ENCODE measurements at places on chromosomes 4 and X.

GRCh38 chrX:57227691-57228090 is 58.8 kb upstream of the FAAH2 start:
- no peak for DNase-seq

GRCh38 chr4:7632971-7633370 is 198.2 kb upstream of the PSAPL1 start:
- no peak for DNase-seq

GRCh38 chrX:867966-868647 is 237.5 kb downstream of the SHOX start:
- DNase-seq = no peak

GRCh38 chr4:19999276-19999675 is 252.4 kb upstream of the SLIT2 start:
- no peak for DNase-seq

GRCh38 chr4:105399532-105400161 is 74.2 kb downstream of the PPA2 start:
- DNase-seq = no peak

GRCh38 chr4:7828793-7829301 is 110.8 kb downstream of the AFAP1 start:
- no peak for DNase-seq

DNA sequence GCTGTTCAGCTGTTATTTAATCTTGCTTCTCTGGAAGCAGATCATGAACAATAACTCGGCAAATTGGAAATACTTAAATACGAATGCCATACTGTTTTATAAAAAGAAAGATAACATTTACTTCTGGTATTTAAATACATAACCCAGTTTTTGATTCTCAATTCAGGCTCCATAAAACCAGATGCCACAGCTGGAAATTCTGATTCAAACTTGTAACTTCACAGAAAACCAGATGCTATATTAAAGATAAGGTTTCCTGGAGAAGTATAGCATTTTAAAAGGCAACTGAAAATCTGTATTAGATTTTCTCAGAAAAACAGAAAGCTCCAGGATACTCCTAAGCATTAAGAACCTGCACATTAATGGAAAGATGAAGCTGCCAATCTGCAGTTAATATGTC is 40.2 kb downstream of the STX18 start:
- DNase-seq = no peak

GRCh38 chr4:74667438-74667837 is 126.9 kb downstream of the BTC start:
- DNase-seq = no peak

- DNase-seq = no peak
These were observed 10.2 kb upstream of the KCNE5 start for GRCh38 chrX:109635146-109635545.

GRCh38 chr4:162234595-162234994 is 70.8 kb upstream of the FSTL5 start:
- DNase-seq = no peak

- no peak for DNase-seq
These were observed 120.9 kb downstream of the CHIC2 start for GRCh38 chr4:53943345-53944085.

DNA sequence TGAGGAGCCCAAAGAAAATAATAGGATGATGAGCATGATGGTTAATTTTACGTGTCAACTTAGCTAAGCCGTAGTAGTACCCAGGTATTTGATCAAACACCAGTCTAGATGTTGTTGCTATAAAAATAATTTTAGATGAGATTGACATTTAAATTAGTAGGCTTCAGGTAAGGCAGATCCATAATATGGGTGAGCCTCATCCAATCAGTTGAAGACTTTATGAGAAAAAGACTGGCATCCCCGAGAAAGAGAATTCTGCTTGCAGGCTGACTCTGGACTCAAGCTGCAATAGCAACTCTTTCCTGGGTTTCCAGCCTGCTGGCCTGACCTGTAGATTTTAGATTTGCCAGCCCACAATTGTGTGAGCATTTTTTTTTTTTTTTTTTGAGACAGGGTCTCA is 192.8 kb upstream of the LNX1 start:
- DNase-seq = no peak

DNA sequence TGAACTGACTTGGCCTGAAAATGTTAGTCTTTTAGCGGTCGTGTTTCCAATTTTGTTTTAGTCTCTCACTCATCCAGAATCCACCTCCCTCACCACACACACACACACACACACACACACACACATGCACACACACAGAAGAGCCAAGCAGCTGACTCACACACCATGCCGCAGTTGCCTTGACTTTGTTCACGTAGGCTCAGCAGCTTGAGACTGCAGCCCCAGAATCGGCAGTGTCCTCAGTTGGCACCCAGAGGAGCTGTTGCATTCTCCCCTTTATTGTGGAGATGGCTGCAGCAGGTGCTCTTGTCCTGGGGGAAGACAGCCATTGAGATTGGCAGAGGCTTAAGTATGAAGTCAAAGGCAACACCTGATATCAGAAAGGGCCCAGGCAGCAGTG is 20.9 kb upstream of the XPNPEP2 start:
- no peak for DNase-seq

DNA sequence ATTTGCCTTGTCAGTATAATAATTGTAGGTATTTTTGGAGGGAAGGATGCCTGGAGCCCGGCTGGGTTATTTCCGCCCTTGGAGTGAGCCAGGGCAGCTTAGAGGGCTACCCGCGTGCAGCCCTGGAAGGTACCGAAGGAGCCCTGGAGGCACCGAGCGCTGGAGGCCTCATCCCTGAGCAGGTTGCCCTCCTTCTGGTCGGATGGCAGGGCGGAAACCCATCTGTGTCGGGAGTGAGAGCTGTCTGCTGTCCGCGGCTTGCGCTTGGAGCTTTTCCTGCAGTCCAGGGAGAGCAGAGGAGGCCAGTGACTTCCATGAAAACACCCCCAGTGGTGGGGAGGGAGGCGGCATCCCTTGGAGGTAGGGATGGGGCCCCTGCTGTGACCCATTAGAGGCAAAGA is 122.1 kb downstream of the TBL1X start:
- DNase-seq = no peak

DNA sequence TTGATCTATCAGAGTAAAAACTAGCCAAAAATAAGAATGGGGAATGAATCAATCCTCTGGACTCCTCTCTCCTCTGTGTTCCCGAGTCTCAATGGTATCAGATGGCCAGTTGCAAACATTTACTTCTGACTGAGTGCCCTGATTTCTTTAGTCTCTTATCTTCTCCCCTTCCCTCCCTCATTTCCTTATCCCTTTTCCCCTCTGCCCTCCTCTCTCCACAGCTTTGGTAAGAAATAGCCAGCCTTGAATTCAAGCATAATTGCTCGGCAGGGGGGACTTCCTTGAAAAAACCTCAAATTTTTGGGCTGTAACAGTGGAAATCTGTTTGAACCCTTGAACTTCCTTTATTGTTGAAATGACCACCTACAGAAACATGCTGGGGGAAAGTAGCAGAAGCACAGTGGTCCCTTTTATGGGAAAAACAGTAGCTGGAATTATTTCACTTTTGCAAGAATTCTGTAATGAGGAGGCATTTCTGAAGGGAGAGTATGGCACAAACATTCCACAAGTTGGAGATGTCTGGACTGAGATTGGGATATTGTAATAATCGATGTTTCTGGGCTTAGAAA is 40.3 kb downstream of the NHS start:
- DNase-seq = no peak

DNA sequence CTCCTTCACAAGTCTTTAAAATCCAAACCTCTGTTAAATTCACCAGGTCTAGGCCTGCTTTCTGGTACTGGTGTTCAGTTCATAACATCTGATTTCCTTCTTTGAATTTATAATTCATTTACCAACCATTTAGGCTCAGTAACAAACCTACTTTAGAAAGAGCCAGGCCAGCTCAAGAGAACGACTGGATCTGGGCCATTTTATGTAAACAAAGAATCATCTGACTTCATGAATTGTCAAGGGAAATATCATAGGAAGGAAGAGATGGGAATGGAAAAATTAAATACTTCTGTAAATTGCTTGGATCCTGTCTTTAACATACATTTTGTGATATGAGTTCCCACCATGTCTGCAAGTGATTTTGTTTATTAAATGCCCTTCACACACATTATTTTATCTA is 36.5 kb downstream of the DCHS2 start:
- no peak for DNase-seq

GRCh38 chr4:56132835-56133234 is 184.1 kb downstream of the CEP135 start:
- no peak for DNase-seq

- no peak for DNase-seq
These were observed 49.6 kb upstream of the PROM1 start for GRCh38 chr4:16133406-16133805.
